ENCODE measurements at places on chromosomes 6 and 20. TPM values are rescaled to one million over a fixed set of nuclear protein-coding genes. Genes with fewer than 3 reads are reported as not detected.

PRDM13 gene
- total RNA-seq, result not detected

DNA sequence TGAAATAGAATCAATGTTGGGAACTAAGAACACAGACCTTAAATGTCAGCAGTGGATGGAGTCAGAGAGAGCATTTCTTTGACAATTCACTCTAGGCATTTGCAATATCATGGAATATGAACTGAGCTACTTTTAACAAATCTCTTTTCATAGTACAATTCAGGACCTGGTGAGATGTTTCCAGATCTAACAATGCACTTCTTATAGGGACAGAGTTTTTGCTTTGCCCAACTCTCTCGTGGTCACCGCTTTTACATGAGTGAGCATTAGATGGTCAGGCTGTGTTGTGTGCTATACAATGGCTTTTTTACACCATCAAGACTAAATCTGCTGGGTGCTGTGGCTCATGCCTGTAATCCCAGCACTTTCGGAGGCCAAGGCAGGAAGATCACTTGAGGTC lies 233.6 kb downstream of the ATXN1 start:
- DNase-seq, result no peak

- peak; percentile 78 for DNase-seq
These were observed 45.3 kb upstream of the FAM50B start for GRCh38 chr6:3803627-3804468.

GRCh38 chr6:26383624-26384417 lies 913 bp downstream of the BTN2A2 start:
- DNase-seq, result peak; percentile 34

- DNase-seq, result no peak
These were observed 77.7 kb downstream of the UBE3D start for GRCh38 chr6:82987951-82988350.

- no peak for DNase-seq
These were observed 383.3 kb upstream of the CITED2 start for GRCh38 chr6:139757784-139758183.

- DNase-seq, result no peak
These were observed 141.6 kb downstream of the EYA2 start for GRCh38 chr20:47036091-47036870.

DNA sequence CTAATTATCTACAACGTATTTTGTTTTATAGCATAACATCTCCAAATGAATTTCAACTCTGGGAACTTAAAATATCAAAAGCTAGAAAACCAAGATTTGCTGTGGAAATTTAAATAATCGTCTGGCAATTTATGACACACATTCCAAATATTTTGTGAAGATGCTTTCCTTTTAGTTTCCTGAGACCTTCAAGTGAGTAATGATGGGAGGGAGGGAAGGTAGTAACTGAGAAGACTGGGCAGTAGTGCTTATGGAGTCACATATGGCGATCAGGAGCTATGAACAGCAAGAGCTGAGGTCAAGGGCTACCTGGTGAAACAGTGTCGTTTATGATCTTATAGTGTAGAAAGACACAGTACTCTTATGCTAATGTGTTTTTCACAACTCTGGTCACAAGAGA lies 178.2 kb upstream of the THEMIS start:
- DNase-seq, result no peak

GRCh38 chr6:4413073-4413472 lies 277.7 kb upstream of the ECI2 start:
- DNase-seq, result no peak

GRCh38 chr6:121904559-121904958 lies 469.1 kb downstream of the GJA1 start:
- no peak for DNase-seq

IL17F gene
- not detected for total RNA-seq

GRCh38 chr20:23356203-23356602 lies 5.6 kb downstream of the NXT1 start:
- DNase-seq, result no peak

DNA sequence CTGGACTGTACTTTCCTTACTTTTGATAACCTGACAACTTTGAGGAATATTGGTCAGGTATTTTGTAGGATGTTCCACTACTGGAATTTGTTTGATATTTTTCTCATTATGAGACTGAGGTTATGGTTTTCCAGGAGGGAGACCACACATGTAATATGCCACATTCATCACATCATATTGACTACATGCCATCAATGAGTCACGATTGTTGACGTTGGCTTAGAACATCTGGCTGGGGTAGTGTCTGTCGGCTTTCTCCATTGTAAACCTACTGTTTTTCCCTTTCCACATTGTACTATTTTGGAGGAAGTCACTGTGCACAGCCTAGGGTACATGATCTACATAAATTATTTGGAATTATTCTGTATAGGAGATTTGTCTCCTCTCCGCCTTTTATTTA lies 1.4 kb upstream of the STX11 start:
- DNase-seq, result peak; percentile 15

MYLK4 gene
- total RNA-seq, result not detected

GRCh38 chr6:38843798-38844197 lies 128.7 kb downstream of the DNAH8 start:
- DNase-seq, result no peak

ZBTB46 gene
- total RNA-seq, result 0.58 TPM

DNA sequence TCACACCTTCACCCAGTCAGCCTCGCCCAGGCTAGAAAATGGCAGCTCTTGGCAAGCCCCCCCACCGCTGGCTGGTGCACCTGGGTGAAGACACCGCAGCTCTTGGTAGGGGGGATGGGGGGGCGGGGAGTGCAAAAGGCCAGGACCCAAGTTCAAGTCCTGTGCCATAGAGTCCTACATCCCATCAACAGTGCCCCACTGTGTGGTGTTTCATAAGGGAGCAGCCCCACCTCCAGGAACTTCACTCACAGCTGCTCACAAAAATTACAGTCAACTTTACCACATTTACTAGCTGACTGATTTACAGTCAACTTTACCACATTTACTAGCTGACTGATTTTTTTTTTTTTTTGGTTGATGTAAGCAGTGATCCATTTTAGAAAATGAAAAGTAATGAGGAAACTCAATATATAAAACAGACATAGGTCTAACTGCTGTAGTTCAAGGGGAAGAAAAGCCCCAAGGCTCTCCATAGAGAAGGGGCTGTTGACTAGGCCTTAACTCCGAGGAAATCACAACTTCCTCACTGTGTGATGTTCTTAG lies 208.9 kb upstream of the SNX9 start:
- DNase-seq, result no peak

- no peak for DNase-seq
These were observed 3.4 kb downstream of the OGFRL1 start for GRCh38 chr6:71292001-71292400.

KIAA0408 gene
- total RNA-seq, result 9.4 TPM

TFAP2C gene
- total RNA-seq, result 2.0 TPM

DNA sequence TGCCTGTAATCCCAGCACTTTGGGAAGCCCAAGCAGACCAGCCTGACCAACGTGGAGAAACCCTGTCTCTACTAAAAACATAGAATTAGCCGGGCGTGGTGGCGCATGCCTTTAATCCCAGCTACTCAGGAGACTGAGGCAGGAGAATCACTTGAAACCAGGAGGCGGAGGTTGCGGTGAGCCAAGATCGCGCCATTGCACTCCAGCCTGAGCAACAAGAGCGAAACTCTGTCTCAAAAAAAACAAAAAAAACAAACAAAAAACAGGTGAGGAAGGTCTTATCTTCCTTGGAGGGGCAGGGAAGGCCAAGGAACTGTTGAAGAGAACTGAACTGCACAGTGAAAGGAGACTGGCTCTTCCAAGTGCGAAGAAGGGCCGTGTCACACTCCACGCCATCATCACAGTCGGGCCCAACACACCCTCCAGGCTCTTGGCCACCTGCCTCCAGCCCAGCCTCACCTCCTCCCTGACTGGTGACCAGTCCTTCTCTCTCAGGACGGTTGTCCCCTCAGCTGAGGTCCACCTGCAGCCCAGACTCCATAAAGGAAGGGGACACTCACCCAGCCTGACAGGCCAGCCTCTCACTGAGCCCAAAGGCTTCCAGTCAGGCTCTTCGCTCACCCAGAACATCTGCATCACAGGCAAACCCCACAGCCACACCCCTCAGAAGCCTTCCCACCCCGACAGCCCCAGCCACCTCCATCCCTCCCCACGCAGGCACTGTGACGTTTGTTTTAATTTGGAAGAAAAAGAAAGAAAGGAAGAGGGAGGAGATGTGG lies 4.1 kb downstream of the ZC3H12D start:
- no peak for DNase-seq

DNA sequence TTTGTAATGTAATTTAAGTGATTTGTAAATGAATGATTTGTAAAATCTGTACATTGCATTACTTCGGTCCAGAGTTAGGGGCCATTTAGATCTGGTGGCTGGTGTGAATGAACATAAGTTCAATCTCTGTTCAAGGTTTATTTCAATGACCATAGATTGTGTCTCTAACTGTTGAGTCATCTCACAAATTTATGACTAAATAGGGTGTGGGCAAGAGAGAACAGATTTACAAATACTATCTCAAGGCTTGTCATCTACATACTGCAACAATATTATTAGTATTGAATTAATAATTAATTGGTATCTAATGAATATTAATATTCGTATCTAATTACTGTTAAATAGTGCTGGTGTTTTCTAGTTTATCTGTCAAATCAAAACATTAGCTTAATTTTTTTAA lies 115.3 kb upstream of the EDN1 start:
- no peak for DNase-seq

Measured in stomach (tissue), 19 donors.